ENCODE measurements at places on chromosomes 2 and 18. TPM values are rescaled to one million over a fixed set of nuclear protein-coding genes. Genes with fewer than 3 reads are reported as not detected.

CCL20 gene
- 0.65 TPM for total RNA-seq

DCC gene
- total RNA-seq, result 0.36 TPM

LPIN1 gene
- 14.3 TPM for total RNA-seq

ARHGAP25 gene
- total RNA-seq, result 4.3 TPM

MATN3 gene
- 0.49 TPM for total RNA-seq

GRHL1 gene
- 0.16 TPM for total RNA-seq

LRATD1 gene
- total RNA-seq, result 0.49 TPM

MARCHF4 gene
- 4.7 TPM for total RNA-seq

MOCOS gene
- total RNA-seq, result 1.1 TPM

PLEKHM3 gene
- 5.1 TPM for total RNA-seq

FAM237A gene
- not detected for total RNA-seq

CCDC148 gene
- total RNA-seq, result 0.16 TPM

RIT2 gene
- not detected for total RNA-seq

SPRED2 gene
- 18.8 TPM for total RNA-seq

ABCB11 gene
- total RNA-seq, result 0.65 TPM

MYL12A gene
- 699 TPM for total RNA-seq

COX5B gene
- total RNA-seq, result 287 TPM

HTR2B gene
- 1.1 TPM for total RNA-seq

TLX2 gene
- not detected for total RNA-seq

FHOD3 gene
- under 0.01 TPM for total RNA-seq

TDRD15 gene
- total RNA-seq, result not detected

PIEZO2 gene
- total RNA-seq, result 25.8 TPM

ROCK2 gene
- total RNA-seq, result 28.5 TPM

BARD1 gene
- 2.9 TPM for total RNA-seq

NOL4 gene
- not detected for total RNA-seq

IL1RL2 gene
- total RNA-seq, result 1.4 TPM

CNDP1 gene
- not detected for total RNA-seq

MYOM1 gene
- under 0.01 TPM for total RNA-seq

KLHL29 gene
- 5.2 TPM for total RNA-seq

GLI2 gene
- 6.6 TPM for total RNA-seq

SALL3 gene
- 2.2 TPM for total RNA-seq

CNRIP1 gene
- total RNA-seq, result 24.1 TPM

CASP10 gene
- 5.2 TPM for total RNA-seq

DYNC1I2 gene
- total RNA-seq, result 86.8 TPM

LRRC30 gene
- total RNA-seq, result not detected

PCARE gene
- total RNA-seq, result not detected

TFPI gene
- total RNA-seq, result 850 TPM

C2orf81 gene
- total RNA-seq, result 0.49 TPM

RAB6D gene
- total RNA-seq, result not detected

EPAS1 gene
- 341 TPM for total RNA-seq

WNT6 gene
- total RNA-seq, result not detected

PRKCE gene
- total RNA-seq, result 13.1 TPM

AP1S3 gene
- total RNA-seq, result 2.0 TPM

CFAP65 gene
- total RNA-seq, result not detected

ALPP gene
- not detected for total RNA-seq

COLEC12 gene
- 96.6 TPM for total RNA-seq

SPP2 gene
- not detected for total RNA-seq

PDE11A gene
- not detected for total RNA-seq

SLC35F5 gene
- total RNA-seq, result 60.1 TPM

SERPINB12 gene
- total RNA-seq, result not detected

MAT2A gene
- 86.3 TPM for total RNA-seq

TSPYL6 gene
- not detected for total RNA-seq

RGPD4 gene
- not detected for total RNA-seq

TUBA3D gene
- not detected for total RNA-seq

All from cardiac atrium fibroblast (primary cell).